Fibroblast of skin of left quadriceps (primary cell): ENCODE measurements at places on chromosomes 6 and 20.

- DNase-seq = no peak
These were observed 2.5 kb upstream of the PTPRT start for GRCh38 chr20:43191946-43192863.

GRCh38 chr6:102581378-102582124 lies 1188.0 kb downstream of the GRIK2 start:
- DNase-seq = no peak

GRCh38 chr6:24610672-24611071 lies 35.3 kb downstream of the KIAA0319 start:
- no peak for DNase-seq

DNA sequence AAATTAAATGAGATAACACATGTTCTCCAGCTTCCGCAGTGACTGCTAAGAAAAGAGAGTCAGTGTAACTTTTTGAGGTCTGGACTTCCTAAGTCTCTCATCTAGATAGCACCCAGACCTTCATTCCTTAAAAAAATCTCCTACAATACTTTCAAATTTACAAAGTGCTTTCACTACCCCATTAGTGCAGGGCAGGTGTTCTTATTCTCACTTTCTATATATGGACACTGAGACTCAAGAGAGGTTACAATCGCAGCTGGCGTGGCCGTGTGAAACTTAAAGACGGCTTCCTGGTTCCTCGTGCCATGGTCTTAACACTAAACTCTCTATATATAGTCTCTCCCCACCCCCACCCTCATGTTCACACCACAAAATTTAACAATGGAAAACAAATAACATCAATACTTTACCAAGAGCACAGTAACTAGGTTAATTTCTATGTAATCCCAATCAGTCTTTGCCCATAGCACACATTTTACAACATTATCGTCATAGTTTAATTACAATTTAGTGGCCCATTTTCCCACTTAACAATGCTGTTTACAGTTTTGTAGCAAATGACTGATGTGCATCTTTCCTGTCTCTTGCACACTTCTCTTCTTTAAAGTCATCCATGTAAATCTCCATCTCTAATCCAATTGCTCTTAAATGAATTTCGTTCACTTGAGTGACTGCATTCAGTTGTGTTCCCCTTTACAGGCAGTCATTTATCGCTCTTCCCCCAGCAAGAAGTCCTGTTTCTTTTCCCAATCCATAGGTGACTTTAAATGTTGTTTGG lies 78.8 kb upstream of the ARID1B start:
- DNase-seq = no peak

GRCh38 chr20:39849664-39850063 lies 839.4 kb downstream of the MAFB start:
- peak; percentile 83 for DNase-seq

DNA sequence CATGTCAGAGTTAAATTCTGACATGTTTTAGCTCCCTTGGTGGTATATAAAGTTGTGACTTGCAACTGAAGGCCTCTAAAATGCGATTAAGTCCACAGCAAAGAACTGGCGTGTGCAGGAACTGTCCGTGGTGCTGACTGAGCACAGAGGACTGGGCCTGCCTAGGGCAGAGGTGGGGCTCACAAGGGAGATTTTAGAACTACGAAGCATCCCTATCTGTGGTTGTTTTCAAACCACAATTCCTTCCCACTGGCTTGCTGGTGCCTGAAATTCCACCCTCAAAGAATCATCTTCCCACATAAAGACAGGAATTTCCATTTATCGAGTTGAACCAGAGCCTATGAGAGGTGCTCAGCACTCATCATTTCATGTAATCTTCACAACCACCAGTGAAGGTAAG lies 30.1 kb downstream of the RIMS4 start:
- peak; percentile 20 for DNase-seq

DNA sequence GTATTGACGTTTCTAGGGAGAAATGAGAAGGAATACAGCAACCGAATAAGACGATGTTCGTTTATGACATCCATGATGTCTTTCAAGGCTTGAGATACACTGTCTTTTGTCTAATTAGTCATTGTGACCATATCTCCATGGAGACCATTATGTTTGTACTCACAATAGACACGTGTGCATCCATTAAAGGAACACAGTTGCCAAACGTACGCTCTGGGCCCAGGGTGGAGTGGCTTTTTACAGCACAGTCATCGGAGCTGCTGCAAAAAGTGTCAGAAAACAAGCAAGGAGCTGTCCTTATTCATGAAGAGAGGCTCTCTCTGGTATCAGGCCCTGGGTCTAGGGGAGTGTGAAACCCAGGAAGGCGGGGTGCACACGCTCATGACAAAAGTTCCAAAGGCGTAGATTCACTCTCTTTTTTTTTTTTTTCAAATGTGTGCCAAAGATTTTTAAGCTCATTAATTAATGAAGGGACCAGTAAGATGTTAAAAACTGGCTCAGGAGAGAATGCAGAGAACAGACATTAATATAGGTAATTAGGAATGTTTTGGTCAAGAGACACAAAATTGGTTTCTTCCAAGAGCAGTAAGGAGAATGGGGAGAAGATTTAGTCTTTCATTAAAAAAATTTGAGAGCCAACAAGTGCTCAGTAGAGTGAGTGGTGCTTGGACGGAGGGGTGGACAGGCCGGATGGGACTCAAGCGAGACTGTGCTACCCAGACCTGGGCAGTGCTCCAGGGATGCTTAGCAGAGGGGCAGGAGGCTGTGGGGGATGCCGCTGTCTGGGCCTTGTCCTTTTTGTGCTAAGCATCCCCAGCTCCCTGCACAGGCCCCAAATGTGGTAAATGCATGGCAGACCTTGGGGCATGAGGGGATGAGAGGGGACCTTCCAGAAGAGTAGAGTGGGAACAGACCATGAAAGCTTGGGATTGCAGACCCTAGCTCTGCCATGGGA lies 34.9 kb upstream of the GTSF1L start:
- DNase-seq = no peak

- no peak for DNase-seq
These were observed 25.7 kb upstream of the MRAP2 start for GRCh38 chr6:84007871-84008270.

DNA sequence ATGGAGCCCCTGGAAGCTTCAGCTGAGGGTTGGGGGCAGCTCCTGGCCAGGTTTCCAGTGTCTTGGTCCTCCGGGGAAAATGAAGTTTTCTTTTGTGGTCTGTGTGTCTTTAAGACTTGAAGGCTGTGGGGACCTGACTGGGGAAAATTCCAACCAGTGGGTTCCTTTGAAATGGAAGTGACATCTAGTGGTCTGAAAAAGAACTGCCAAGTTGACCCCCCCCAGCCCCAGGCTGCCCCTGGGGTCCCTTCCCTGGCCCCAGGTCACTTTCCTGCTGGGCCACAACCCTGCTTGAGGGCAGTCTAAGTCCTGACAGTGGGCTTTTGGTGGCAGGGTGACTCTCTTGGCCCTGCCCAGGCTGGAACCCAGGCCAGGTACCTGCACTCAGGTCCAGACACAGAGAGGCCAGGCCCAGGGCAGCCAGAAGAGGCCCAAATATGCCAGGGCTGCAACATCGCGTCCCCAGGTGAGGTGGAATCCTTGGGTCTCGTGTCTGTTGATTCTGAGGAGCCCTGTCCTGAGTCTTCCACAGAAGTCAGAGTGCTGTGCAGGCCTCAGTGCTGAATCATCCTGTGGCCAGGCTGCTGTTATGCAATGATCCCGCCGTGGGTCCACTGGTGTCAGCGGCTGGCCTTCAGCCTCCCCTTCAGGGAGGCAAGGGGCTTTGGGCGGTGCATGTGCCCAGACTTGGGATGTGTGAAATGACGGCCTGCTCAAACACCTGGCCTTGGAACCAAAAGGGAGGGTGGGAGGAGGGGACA lies 68.4 kb downstream of the VEGFA start:
- DNase-seq = no peak

- DNase-seq = no peak
These were observed 1.8 kb downstream of the GJA1 start for GRCh38 chr6:121436960-121437850.

GRCh38 chr20:13455713-13456112 lies 183.0 kb downstream of the TASP1 start:
- no peak for DNase-seq

DNA sequence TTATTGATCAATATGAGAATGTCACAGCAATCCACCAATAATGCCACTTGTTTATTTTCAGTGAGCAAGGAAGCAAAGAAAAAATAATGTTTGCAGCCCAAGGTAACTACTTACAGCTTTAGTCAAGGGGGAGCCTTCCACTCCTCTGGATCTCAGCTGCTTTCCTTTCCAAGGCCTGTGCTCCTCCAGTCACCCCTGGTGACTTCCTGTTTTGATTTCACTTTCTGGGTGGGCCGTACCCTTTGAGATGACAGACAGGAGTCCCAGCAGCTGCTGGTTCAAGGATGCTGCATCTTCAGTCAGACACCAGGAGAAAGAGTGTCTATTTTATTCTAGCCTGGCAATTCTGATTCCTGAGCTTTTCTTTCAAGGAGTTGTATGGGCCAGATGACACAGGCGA lies 5.6 kb upstream of the VNN2 start:
- no peak for DNase-seq

GRCh38 chr6:29442719-29443118 lies 3.6 kb downstream of the OR10C1 start:
- no peak for DNase-seq

DNA sequence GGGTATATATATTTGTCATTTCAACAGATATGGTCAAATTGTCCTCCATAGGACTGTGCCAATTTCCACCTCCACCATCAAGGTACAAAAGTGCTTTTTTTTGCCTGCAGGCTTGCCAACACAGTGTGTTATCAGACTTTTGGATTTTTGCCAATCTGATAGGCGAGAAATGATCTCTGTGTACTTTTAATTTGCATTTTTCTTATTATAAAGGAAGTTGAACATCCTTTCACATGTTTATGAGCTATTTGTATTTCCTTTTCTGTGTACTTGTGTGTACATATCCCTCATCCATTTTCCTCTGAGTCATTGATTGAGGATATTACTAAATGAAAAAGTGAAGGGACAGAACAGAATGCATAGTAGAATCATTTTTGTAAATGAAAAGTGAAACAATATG lies 39.0 kb upstream of the PTPN1 start:
- no peak for DNase-seq

DNA sequence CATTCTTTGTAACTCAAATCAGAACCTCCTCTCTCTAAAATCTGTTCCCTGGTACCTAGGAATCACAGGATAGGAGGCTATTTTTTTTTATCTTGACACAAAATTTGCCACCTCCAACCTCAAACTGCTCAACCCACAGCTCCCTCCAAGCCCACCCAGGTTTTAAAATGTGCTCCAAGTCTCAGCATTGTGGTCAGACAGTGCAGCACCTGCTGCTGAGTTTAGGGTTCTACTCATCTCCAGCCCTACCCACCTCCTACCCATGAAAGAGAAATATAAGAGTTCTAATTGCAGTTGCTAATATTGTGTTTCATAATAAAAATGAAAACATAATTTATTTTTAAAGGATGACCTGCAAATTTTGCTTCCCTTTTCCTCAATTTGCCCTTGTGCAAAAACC lies 496.5 kb downstream of the MAFB start:
- DNase-seq = no peak

GRCh38 chr6:3986241-3986640 lies 92.7 kb downstream of the FAM217A start:
- DNase-seq = no peak

DNA sequence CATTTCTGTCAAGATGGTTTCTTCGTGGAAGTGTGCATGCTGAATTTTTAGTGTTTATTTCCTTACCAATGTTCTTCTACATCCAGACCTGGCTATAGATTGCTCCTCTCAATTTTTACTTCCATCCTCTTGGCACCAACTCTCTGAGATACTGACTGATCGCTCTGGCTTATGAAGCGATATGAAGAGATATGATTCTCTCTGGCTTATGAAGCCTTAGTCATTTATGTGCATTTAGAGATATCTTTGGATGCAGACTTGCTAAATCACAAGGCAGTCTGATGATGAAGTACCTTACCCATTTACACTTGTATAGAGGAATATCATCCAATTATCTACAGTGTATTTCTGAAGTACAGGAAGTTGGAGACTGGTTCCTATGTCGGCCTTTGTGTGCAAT lies 295.4 kb upstream of the STXBP5 start:
- DNase-seq = no peak

GRCh38 chr6:16254535-16254934 lies 16.1 kb downstream of the GMPR start:
- no peak for DNase-seq

- DNase-seq = no peak
These were observed 7.4 kb upstream of the UBR2 start for GRCh38 chr6:42556462-42556861.

DNA sequence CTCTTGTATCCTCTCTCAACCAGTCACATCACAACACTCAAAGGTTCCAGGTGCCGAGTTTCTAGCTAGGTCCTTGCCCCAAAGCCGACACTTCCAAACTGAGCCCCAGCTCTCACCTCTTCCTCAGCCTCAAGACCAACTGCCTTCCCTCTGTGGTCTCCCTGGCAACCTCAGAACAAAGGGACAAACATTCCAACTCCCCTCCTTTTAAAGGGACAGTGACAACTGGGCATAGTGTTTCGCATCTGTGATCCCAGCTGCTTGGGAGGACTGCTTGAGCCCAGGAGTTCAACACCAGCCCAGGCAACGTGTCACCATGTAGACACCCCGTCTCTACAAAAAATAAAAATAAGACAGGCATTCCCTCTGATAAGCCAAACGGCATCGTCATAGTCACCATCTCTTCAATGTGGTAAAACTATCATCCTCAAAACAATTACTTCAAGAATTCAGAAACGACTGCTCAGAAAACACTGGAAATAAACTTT lies 11.3 kb downstream of the DIDO1 start:
- DNase-seq = no peak

- DNase-seq = no peak
These were observed 376 bp downstream of the C20orf202 start for GRCh38 chr20:1203630-1204029.

- DNase-seq = no peak
These were observed 98.1 kb upstream of the VSTM2L start for GRCh38 chr20:37804584-37805566.

DNA sequence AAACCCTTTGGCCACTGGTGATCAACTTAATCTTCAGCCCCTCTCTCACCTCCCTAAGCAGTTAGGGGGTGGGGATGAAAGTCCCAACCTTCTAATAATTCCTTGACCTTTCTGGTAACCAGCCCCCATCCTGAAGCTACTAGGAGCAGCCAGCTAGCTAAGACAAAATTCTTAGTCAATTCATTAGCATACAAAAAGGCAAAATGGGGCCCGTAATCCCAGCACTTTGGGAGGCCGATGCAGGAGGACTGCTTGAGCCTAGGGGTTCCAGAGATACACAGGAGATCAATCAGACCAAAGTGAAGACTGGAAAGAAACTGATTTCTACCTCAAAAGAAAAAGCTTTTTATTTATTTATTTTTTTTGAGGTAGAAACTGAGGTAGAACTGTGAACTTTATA lies 1.8 kb downstream of the ASCC3 start:
- DNase-seq = no peak

DNA sequence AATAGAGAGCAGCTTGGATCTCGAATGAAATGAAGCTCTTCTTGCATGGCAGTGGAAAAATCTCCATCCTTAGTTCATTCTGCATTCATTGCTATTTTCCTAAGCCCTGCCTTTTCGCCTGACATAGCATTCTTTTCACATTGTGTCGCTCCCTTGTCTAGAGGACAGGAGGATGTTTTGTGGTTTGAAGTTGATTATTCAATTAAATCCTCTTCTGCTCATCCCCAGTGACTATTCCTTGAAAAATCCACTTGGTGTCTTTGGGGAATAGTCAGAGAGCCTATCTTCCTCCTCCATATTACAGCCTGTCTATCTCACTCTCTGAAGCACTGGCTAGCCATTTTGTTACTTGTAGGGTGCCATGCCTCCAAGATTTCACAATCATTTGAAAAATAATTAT lies 161.2 kb downstream of the KLHL32 start:
- peak; percentile 86 for DNase-seq
